Nucleus accumbens (tissue), 56 donors: ENCODE measurements at places on chromosomes 11 and 22.

DNA sequence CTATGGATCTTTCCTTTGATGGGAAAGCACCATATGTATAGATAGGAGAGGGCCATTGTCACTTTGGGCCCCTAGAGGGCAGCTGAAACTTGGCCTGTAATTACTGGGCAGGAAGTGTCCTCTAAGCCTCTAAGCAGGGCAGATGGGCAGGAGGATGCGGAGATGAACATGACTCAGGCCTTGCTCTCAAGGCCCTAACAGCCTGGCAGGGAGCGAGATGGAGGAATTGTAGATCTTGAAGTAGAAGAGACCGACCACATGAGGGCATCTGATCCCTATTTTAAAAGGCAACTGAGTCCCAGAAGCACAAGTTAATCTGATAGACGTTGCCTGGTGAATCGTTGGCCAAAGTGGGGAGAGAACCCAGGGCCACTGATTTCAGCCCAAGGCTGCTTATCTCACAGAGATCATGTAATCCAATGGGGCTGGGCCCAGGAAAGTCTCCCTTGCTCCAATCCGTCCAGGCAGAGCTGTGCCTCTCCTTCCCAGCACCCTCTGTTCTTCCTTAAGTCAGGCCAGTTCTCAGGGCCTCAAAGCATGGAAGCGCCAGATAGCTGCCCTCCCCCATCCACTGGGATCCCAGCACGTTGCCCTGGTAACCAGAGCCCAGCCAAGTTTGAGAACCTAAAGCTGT lies 2.5 kb upstream of the SEPTIN3 start:
- no peak for DNase-seq

DNA sequence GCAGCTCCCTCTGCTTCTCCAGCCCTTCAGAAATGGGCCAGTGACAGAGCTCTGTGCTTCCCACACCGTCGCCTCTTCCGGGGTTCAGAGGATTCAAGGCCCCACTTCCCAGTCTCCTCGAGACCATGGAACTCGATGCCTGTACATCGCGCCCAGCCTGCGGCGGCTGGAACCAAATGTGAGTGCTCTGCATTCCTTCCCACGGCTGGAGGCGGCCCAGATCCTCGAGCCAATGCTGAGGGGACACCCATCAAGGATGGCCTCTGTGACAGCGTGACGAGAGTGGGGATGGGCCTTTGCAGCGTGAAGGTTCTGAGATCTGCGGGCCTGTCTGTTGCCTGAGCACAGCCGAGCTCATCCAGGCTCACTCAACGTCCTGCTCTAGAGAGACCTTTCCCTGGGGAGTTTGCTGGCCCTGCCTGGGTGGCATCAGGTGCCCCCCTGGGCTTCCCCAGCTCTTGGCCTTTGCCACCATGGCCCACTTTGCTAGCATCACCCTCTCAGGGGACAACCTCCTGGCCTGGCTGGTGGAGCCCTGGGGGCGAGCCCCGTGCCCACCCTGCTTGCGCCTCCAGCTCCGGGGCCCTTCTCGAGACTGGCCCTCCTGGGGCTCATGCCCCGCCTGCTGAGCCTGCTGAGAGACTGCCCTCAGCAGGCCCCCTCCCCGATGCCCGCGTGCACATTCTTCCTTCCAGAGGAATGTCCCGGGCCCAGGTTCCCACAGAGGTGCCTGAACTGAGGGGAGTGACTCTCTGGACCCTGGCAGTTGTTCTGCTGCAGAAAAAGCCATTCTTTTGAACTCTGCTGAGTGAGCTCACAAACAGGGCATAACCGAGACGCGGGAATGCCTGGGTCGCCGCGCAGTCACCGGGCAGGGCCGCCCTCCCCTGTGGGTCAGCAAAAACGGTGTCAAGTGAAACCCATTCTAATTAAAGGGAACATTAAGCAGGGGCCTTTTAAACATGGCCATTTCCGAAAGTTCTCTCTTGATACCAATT lies 7.3 kb upstream of the MYEOV start:
- DNase-seq = no peak

DNA sequence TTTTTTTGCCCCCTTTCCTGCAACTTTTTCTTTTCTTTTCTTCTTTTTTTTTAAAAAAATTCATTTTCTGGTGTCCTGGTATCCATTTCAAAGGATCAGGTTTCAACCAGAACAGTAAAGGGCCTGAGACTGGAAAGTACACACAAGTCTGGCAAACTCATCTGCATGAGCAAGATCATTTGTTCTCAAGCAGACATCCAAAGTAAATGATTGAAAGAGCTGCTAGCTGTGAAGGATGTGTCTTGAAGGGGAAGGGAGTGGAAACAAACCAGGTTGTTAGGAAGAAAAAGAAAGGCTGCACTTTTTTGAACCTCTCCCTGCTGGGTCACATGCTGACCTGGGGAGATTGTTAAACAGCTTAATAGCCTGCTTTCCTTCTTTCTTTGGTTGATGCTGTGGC lies 5.3 kb downstream of the YAP1 start:
- DNase-seq = no peak

DNA sequence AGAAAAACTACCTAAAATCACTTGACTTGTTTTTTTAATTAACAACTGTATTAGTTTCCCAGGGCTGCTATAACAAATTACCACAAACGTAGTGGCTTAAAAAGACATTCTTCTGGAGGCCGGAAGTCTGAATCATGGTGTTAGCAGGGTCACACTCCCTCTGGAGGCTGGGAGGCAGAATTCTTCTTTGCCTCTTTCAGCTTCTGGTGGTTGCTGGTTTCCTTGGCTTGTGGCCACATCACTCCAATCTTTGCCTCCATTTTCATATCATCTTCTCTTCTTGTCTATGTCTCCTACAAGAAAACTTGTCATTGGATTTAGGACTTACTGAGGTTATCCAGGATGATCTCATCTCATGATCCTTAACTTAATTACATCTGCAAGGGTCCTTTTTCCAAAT lies 7.4 kb upstream of the INCENP start:
- no peak for DNase-seq

GRCh38 chr11:126318574-126319373 lies 14.9 kb downstream of the DCPS start:
- DNase-seq = no peak

GRCh38 chr11:105923252-105923651 lies 98.8 kb downstream of the MSANTD4 start:
- no peak for DNase-seq

GRCh38 chr11:72036687-72037086 lies 38.0 kb downstream of the IL18BP start:
- DNase-seq = no peak

- DNase-seq = no peak
Measured at GRCh38 chr11:35978183-35978582, 34.3 kb downstream of the LDLRAD3 start.

GRCh38 chr11:76147106-76147740 lies 59.1 kb downstream of the WNT11 start:
- DNase-seq = no peak

DNA sequence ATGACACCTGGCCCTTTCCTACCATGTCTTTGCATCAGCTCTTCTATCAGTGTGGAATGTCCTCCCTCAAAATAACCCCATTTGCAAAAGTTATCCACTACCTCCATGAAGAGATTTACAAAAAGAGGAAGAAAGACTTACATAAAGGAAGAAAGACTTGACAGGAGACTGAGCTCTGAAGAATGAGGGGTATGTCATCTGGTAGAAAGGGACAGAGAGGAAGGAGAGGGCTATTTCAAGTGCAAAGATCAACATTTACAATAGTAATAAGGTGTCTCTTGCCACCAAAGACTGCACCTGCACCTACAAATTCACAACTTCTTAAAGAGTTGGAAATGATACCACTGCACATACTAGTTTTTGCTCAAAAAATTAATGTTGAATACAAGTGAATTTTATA lies 18.2 kb downstream of the PAK1 start:
- no peak for DNase-seq
